ENCODE measurements at places on chromosomes 3 and 15.

DNA sequence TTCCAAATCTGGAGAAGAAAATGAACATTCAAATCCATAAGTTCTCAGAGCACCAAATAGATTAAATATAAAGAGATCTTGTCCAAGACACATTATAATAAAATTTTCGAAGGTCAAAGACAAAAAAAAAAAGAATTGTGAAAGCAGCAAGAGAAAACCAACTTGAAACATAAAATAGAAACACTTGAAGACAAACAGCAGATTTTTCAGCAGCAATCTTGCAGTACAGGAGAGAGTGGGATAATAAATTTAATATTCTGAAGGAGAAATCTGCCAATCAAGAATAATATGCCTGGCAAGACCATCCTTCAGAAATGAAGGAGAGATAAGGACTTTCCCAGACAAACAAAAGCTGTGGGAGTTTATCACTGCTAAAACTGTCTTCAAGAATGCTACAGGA is 150.5 kb upstream of the COL8A1 start:
- no peak for DNase-seq

DNA sequence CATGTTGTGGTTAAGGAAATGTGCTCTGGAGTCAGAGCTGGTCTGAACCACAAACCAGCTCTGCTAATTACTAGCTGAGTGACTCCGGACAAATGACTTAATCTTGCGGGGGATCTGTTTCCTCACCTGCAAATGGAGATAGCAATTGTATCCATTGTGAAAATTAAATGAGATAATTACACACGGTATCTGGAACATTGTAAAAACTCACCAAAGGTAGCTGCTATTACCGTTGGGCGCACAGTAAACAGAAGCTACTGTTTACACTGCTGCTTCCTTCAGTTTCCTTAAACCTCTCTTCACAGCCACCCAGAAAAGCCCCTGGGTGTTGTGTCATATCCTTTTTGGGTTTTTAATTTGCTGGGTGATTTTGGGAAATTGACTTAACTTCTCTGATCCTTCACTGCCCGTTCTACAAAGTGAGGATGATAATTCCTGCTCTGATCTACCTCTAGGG is 107.8 kb downstream of the MEGF11 start:
- peak; percentile 66 for DNase-seq

DNA sequence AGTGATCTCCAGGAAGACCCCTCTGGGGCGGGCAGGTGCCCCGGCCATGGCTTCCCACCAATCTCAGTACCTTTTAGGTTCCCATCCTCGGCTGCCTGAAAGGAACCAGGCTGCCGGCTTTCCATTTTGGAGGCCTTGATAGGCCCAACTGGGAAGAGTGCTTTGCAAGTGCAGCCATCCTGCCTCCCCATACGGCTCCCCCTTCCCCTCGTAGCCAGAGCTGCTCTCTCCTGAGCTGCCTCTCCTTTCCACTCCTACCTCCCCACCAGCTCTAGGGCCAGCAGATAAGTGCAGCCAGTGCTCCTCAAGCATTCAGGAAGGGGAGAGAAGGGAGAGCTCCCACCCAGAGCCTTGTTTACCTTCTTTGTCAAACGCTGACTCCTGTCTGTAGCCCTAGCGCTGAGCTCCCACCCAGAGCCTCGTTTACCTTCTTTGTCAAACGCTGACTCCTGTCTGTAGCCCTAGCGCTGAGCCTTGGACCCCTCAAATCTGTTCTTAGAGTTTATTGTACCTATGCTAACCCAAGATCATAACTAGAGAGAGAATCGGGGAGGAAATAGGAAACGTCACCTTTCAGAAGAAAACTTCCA is 133.0 kb downstream of the LRRK1 start:
- no peak for DNase-seq

GRCh38 chr3:100759950-100760349 is 50.7 kb downstream of the TFG start:
- no peak for DNase-seq

DNA sequence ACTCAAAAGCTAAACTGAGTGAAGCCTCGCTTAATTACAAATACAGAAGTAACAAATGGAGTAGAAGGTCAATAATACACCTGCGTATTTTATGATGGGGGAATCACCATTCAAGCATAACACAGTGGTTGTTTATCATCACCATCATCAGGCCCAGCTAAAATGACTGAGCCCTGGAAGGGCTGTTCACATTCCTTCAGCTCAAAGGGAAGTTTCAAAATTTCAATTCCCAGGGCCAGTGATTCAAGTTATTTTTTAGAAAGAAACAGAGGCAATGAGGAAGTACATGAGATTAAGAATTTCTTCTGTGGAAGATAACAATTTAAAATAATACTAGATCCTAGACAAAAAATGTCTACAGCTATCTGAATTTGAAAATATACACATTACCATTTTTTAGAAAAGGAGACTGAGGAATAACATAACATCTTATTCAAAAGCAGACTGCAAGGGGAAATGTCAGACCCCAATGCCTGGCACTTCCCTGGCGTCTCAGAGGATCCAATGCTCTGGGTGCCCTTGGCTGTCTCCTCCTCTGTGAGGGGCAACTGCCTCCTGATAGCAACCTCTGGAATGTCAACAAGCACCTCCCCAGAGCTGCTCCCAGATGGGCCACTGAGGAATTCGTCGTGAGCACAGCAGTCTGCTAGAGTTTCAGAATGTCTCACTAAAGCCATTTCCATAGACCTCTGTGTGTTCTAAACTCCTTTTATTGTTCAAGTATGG is 22.8 kb downstream of the EHD4 start:
- DNase-seq, result no peak

DNA sequence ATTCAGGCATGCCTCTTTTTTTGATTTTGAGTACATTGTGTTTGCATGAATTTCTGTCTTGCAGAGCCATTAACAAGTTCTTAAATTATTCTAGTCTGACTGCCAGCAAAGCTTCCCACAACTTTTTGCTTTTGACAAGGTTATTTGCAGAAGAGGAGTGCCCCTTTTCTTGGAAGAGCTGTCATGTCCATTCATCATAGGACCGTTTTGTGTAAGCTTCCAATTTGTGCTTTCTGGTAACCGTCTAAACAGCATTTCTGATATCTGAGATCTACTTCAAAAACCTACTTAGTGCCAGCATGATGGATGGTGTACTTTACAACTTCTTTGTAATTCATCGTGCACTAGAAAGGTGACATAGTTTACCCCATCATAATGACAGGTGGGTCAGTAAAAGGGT is 379.7 kb downstream of the NAALADL2 start:
- DNase-seq, result peak; percentile 75

DNA sequence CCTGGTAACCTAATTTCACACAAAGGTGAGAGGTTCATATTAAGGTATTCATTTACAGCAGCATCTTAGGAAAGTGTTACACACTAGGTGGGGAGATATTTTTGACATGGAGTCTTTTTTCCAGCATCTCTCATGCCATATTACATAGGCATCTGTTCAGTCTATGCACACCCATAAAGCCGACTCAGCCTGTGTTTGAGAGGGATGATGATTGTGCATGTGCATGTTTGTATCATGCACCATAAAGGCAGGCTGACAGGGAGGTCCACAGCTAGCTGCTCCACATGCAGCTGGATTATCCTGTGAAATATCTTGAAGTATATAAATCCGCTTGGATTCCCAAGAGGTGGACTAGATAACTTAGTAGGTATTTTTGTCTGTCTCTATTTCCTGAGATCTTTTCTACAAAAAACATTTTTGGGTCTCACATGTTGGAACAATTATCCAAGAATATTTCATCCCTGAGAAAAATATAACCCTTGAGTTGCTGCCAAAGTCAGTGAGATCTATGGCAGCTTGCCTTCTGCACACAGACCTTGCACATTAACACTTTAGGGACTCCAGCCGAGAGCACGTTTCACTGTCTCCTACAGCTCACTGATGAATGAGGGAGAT is 288.4 kb upstream of the DPH6 start:
- DNase-seq, result no peak

- no peak for DNase-seq
These were observed 28.4 kb downstream of the PDE8A start for GRCh38 chr15:85010071-85010385.

- no peak for DNase-seq
These were observed 30.4 kb upstream of the KLHL25 start for GRCh38 chr15:85825118-85825517.

DNA sequence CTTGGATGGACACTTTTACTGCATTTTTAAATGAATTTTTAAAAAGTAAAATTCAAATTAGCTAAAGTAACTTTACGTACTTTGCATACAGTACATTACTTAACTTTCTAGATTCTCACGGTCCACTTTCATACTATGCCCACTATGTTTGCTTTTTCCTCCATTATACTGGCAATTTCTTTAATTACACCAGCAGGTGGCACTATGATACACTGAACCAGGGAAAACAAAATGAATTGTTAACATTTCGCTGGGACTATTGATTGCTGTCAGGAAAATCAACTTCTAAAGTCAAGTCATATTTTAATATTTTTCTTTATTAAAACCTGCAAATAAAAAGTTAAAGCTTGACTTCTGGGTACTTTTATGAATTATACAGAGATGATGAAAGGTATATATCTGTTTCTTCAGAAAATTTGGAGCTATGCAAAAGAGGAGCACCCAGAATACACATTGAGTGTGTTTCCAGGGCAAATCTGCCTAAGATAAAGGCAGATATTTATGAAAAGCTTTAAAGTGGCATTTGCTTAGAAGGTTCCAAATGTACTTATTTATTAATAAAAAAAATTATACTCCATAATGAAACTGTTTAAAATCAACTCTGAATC is 21.8 kb upstream of the POU1F1 start:
- no peak for DNase-seq

DNA sequence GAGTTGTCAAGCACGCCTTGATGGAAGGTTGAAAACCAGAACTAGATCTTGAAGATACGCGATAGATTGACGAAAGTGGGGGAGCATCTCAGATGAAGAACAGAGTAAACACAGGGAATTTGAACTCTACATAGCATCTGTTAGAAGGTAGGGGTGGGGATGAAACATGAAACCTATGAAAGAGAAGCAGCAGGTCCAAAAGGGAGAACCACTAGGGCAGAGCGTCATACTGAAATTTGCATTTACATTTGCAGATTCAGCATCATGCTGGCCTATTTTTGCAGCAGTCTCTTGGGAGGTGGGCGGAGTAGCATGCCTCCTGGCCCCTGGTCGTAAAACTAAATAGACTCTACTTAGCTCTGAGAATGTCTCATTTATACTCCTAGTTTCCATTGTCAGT is 46.1 kb upstream of the RASGRP1 start:
- no peak for DNase-seq

DNA sequence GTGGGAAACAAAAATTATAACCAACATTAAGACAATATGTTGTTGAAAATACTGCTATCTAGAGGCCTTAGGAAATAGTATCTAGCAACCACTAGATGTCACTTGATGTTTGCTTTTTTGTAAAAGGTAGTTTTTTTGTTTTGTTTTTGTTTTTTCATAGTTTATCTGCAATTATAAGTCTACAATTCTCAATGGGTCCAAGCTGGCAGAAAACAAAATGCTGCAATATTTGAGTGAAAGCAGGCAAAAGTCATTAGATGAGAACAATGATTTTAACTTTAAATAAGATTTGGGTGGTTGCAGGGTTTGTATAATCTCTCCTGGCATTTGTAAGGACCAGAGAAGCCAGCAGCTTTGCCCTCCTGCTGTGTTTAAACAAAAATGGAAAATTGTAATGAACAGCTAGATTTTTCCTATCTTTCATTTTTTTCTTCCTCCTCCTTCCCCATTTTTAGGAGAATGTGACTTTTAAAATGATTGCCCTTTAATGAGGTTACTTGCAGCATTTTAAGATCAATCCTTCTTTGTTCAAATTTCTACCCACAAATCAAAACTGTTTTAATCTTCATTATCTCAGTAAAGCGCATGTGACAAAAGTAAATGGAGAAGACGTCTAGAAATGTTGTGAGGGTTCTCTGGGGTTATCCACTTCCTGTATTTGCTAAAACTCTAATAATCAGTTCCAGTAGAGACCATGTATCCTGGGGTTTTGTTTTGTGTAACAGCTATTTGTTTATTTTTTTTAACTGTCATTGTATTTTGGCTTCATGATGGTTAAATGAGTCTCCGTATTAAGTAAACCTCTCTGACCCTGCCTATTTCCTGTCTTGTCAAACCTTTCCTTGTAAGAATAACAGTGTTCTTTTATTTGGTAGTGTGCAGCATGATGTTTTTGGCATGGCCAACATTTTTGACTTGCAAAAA is 27.3 kb downstream of the DUT start:
- DNase-seq, result peak; percentile 40

GRCh38 chr3:69914395-69914794 is 85.1 kb upstream of the SAMMSON start:
- no peak for DNase-seq

GRCh38 chr3:88807491-88808105 is 299.8 kb upstream of the EPHA3 start:
- no peak for DNase-seq

DNA sequence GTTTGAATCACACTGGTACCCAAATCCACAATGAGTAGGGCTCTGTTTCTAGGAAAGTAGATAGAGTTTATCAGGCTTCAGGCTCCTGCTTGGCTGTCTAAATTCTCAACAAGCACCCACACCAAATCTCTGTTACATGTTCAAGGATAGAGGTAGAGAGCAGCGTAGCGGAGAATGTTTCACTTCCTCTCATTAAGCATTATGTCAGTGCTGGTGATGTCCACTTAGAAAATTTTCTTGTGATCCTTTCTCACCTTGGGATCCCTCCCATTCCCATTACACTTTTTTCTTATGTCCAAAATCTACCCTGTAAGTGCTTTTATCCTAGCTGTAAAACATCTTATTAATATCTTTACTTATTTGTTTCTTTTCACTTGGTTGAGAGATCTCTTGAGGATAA is 34.7 kb upstream of the GCSAM start:
- no peak for DNase-seq

- DNase-seq, result no peak
These were observed 131.6 kb upstream of the RASGRP1 start for GRCh38 chr15:38696109-38696727.

GRCh38 chr3:66047311-66048050 is 8.8 kb upstream of the MAGI1 start:
- no peak for DNase-seq

GRCh38 chr3:124529826-124530571 is 200.3 kb upstream of the UMPS start:
- no peak for DNase-seq

DNA sequence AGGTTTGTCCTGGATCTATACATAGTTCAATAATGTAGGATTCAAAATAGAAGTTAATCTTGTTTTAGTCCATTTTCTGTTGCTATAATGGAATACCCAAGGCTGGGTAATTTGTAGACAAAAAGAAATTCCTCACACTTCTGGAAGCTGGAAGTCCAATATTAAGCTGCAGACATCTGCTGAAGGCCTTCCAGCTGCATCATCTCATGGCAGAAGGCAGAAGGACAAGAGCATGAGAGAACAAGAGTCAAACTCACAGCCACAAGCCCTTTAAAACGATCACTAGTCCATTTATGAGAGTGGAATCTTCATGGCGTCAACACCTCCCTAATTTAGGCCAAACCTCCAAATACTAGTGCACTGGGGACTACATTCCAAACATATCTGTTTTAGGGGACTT is 669.3 kb downstream of the ROBO2 start:
- DNase-seq, result no peak

GRCh38 chr3:52845691-52846431 is 11.0 kb upstream of the MUSTN1 start:
- no peak for DNase-seq

- DNase-seq, result no peak
These were observed 71.1 kb upstream of the PDZRN3 start for GRCh38 chr3:73695841-73696240.

GRCh38 chr15:34154725-34155204 is 52.9 kb downstream of the PGBD4 start:
- DNase-seq, result no peak

All from NCI-H774 (cell line).